ENCODE measurements at places on chromosomes 5 and 9.

DNA sequence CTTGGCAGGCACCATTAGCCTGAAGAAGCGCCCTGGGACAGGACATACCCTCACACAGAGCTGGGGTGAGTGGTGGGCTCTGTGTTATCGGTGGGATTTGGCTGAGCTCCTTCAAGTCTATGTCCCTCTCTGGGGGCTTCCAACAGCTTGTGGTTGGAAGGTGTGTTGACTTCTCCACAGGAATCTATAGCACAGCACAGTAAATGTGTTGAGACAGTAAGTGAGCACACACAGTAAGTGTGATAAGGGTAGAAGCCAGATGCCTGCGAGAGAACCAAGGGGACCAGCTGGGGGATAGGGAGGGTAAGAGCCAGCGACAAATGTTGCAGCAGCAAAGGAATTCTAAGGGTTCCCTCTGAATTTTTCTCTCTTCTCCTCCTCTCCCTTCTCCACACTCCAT lies 448.0 kb downstream of the KDM4C start:
- DNase-seq: no peak

DNA sequence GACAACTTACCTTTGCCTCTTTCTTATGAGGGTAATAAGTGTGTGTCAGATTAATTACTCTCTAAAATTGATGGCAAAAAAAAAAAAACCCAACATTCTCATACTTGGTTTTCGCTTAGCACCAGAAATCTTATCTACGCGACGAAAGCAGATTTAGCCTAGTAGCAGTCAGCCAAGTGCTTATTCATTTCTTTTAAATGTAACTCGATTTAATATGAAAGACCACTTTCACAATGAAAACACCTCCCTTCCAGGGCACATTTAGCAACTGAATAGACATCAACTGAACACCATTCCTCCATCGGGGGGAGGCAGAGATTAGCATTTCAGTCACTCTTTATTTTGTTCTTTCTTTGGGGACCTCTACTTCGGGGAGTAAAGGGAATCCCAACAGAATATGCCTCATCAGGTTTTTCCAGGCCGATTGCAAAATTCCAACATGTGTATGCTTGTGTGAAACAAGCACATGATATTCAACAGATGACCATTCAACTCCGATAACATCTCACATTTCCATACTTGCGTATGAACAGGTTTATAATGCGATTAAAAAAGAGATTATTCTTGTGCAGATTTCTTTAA lies 124.1 kb upstream of the RETREG1 start:
- no peak for DNase-seq

- no peak for DNase-seq
Observed at GRCh38 chr5:143882520-143882919, 70.6 kb downstream of the HMHB1 start.

GRCh38 chr5:44842496-44843282 lies 33.9 kb downstream of the MRPS30 start:
- DNase-seq: no peak

- no peak for DNase-seq
Observed at GRCh38 chr9:130174920-130175321, 2.7 kb downstream of the NCS1 start.

DNA sequence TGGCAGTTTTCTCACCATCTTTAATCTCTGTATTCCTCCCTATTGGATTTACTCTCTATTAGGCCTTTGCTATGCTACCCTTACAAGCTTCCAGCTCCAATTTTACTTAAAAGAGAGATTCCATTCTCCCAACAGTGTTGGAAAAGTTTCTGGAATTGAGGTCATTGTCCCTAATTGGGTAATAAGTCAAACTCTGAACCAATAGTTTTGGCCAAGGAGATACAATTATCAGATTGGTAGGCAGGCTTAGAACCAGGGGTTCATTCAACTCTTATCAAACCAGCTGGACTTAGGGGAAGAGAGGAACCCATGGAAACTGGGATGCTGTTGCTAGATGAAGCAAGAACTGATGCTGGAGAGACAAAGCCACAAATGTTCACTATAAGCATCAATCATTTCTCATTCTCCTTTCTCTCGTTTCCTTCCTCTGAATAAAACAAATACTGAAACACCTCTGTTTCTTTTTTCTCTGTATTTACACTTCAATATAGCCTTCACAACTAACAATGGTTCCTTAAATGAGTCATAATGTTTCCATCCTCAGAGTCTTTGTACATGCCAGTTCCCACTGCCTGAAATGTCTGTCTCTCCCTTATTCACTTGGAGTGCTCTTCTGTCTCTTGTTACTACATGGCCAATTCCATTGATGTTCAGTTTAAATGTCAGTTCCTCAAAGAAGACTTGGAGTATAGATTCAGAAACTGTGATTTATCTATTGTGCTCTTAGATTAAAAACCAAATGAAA lies 587.3 kb downstream of the GABRG2 start:
- no peak for DNase-seq

- DNase-seq: no peak
Observed at GRCh38 chr5:133147815-133148567, 96.2 kb downstream of the HSPA4 start.

- no peak for DNase-seq
Observed at GRCh38 chr5:111447822-111448221, 64.5 kb downstream of the STARD4 start.

- DNase-seq: no peak
Observed at GRCh38 chr9:124707666-124708065, 63.4 kb downstream of the NR6A1 start.

DNA sequence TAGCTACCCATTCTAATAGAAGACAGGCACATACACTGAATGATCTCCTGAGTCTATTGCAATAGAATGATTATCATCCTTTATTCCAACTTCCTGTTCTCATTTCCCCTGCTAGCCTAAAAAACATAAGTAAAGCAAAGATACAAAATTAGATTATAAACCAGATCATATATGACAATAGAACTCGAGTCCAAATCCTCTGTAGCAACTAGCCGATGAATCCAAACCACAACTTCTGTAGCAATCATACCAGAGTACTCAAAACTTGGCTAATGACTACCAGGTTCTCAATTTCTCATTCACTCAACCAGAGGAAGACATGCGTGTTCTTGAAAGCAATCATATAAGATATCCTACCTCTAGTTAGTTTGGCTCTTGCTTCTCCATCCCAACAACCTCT lies 622.1 kb downstream of the PSAT1 start:
- no peak for DNase-seq
